GM23248 (cell line): ENCODE measurements at places on chromosomes 7 and 10.

- DNase-seq: no peak
- H3K27me3 ChIP-seq: no peaks in the 10 kb centered on the region
- no peak overlapping the region for H3K27ac ChIP-seq
- no peaks in the 10 kb centered on the region for H3K36me3 ChIP-seq
- H3K4me1 ChIP-seq: peaks cover 32% of the 10 kb centered on the region
- no peak overlapping the region for H3K4me3 ChIP-seq
Measured at GRCh38 chr7:2513702-2514101, 5.9 kb upstream of the LFNG start.

GRCh38 chr7:113046453-113046852, 40.2 kb downstream of the GPR85 start:
- H3K27me3 ChIP-seq: no peaks in the 10 kb centered on the region
- H3K4me3 ChIP-seq: no peak overlapping the region
- H3K36me3 ChIP-seq: no peaks in the 10 kb centered on the region
- H3K27ac ChIP-seq: no peak overlapping the region

DNA sequence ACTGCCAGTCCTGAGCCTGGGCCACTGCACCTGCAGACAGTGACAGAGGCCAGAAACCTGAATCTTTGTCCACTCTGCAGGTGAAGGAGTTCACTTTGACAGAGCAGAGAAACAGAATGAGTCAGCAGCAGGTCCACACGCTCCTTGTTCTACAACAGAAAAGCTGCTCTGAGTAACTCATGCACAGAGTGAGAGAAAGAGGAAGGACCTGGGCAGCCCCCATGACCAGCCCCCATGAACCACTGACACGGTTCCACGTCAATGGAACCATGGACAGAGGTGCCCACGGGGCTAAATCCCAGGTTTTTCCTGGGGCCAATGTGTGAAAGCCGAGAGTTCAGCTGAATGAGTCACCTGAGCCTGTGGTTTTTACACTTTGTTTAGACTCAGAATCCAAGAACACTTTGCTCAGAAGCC, 40.8 kb upstream of the CTBP2 start:
- H3K4me1 ChIP-seq: no peaks in the 10 kb centered on the region
- no peaks in the 10 kb centered on the region; the same call in 1 of the 2 replicates for H3K27me3 ChIP-seq
- H3K36me3 ChIP-seq: no peaks in the 10 kb centered on the region

- H3K4me3 ChIP-seq: no peak overlapping the region
- H3K36me3 ChIP-seq: peaks cover 76% of the 10 kb centered on the region
- DNase-seq: no peak
Measured at GRCh38 chr10:74088722-74089121, 61.9 kb downstream of the AP3M1 start.

GRCh38 chr7:152902054-152902453, 142.5 kb downstream of the ACTR3B start:
- H3K27ac ChIP-seq: no peak overlapping the region
- 0 out of 2 replicates have a peak, but pooled peaks cover under 1% of the 10 kb centered on the region for H3K27me3 ChIP-seq
- H3K4me3 ChIP-seq: no peak overlapping the region
- H3K4me1 ChIP-seq: no peaks in the 10 kb centered on the region
- H3K36me3 ChIP-seq: no peaks in the 10 kb centered on the region

DNA sequence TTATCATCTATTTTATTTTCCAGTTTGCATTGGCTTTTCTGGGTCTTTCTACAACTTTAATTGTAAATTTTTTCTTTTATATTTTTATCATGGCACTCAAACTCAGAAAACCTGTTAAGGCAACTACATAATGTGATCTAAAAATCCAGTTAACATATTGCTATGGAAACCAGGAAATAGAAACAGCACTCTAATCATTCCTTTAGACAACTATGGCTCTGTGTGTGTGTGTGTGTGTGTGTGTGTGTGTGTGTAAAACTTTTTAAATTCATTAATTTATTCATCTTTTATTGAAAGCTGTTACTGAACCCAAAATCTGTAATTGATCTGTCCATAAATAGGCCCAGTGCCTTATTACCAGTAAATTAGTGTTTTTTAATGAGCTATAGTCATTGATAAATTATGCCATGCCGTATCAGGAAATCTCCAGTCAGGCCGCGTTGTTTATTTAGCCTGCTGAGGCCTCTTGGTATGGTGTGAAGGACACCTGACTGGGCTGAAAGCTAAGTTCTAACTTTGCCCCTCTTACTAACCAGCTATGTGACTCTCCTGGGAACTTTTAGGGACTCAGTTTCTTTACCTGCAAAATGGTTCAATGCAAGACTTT, 1.5 kb upstream of the MET start:
- peaks cover 17% of the 10 kb centered on the region for H3K4me1 ChIP-seq
- no peaks in the 10 kb centered on the region for H3K36me3 ChIP-seq
- no peak overlapping the region for H3K4me3 ChIP-seq
- no peaks in the 10 kb centered on the region for H3K27me3 ChIP-seq
- DNase-seq: no peak
- no peak overlapping the region for H3K27ac ChIP-seq

DNA sequence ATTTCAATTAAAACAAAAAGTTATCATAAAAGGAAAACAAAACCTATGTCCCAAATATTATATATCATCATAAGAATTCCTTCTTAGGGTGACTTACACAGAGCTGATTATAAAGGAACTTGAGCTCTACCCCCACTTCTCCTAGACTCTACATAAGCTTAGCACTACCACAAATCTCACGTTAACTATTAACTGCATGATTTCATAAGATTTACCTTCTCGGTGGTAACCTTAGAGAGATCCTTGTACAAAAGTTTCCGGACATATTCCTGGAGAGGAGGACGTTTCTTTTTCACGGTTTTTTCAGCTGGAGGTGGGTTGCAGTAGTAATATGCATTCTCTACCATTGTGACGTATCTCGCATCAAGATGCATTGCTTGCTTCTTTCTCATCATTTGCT, 83.7 kb downstream of the UPF2 start:
- DNase-seq: no peak
- H3K4me3 ChIP-seq: no peak overlapping the region
- H3K27me3 ChIP-seq: no peaks in the 10 kb centered on the region
- H3K27ac ChIP-seq: no peak overlapping the region

GRCh38 chr7:135445690-135446089, 64.2 kb downstream of the CNOT4 start:
- no peak overlapping the region for H3K27ac ChIP-seq
- H3K27me3 ChIP-seq: no peaks in the 10 kb centered on the region
- DNase-seq: no peak
- peaks cover 4% of the 10 kb centered on the region; the same call in 1 of the 2 replicates for H3K4me1 ChIP-seq
- no peak overlapping the region for H3K4me3 ChIP-seq

- H3K4me1 ChIP-seq: peaks cover 42% of the 10 kb centered on the region
- H3K36me3 ChIP-seq: no peaks in the 10 kb centered on the region
- H3K27ac ChIP-seq: peak overlapping the region; percentile 87
- peak overlapping the region; percentile 96 for H3K4me3 ChIP-seq
- peak; percentile 85 for DNase-seq
- no peaks in the 10 kb centered on the region for H3K27me3 ChIP-seq
Measured at GRCh38 chr10:118045837-118046394, 825 bp downstream of the RAB11FIP2 start.

GRCh38 chr7:155217634-155218033, 80.0 kb upstream of the INSIG1 start:
- H3K27ac ChIP-seq: no peak overlapping the region
- peaks cover 28% of the 10 kb centered on the region for H3K4me1 ChIP-seq
- DNase-seq: no peak

DNA sequence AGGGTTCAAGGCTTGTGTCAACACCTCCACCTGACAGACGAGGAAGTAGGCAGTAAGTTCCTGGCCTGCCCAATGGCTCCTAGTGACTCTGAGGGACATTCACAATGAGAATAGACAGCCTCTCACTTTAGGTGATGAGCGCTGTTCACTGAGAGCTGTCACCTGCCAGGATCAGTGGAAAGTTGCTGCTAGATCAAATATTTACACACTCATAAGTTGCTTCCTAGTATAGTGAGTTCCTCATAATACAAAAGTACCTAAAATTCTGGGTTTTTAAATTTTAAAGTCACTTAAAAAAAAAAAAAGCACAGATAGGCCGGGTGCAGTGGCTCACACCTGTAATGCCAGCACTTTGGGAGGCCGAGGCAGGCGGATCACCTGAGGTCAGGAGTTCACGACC, 320.8 kb downstream of the PRPF18 start:
- no peak overlapping the region for H3K4me3 ChIP-seq
- DNase-seq: no peak
- H3K36me3 ChIP-seq: no peaks in the 10 kb centered on the region
- no peaks in the 10 kb centered on the region for H3K27me3 ChIP-seq
- no peak overlapping the region for H3K27ac ChIP-seq
- H3K4me1 ChIP-seq: no peaks in the 10 kb centered on the region

DNA sequence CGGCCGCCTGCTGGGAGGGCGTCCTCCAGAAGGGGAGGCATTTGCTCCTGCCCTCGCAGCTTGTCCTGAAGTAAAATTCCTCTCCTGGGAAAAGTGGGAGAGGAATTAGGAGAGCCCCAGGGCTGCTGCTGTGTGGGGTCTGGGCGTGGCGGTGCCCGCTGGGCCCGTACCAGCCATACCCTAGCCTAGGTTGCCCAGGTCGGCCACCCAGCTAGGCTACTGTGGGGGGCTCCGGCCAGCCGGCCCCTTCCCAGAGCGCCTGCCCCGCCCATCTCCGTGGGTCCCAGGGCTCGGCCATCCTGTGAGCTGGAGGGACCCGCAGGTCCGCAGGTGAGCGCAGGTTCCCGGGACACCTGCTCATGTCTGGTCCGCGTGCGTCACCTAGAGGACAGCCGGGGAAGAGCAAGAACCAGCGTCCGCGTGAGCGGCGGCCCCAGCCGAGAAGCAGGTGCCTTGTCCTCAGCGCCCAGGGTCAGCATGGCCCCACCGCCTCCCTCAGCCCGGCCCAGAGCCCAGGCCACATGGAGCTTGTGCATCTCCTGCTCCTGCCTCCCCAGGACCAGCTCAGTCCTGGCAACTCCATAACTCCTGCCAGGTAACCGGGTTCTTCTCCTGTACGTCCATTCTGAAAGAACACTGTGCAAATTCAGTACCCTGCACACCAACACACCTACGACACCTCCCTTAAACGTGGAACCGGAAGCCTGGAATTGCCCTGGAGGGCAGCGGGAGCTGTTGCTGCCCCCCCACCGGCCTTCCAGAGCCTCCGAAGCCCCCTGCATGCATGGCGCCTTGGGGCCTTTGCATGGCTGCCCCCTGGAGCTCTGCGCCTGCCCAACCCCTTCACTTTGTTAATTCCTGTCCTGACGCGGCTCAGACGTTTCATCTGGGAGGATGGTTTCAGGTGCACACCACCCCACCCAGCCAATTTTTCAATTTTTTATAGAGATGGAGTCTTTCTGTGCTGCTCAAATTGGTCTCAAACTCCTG, 22.8 kb upstream of the FOXL3 start:
- no peak overlapping the region for H3K4me3 ChIP-seq
- H3K27me3 ChIP-seq: no peaks in the 10 kb centered on the region
- H3K4me1 ChIP-seq: no peaks in the 10 kb centered on the region
- no peak for DNase-seq

DNA sequence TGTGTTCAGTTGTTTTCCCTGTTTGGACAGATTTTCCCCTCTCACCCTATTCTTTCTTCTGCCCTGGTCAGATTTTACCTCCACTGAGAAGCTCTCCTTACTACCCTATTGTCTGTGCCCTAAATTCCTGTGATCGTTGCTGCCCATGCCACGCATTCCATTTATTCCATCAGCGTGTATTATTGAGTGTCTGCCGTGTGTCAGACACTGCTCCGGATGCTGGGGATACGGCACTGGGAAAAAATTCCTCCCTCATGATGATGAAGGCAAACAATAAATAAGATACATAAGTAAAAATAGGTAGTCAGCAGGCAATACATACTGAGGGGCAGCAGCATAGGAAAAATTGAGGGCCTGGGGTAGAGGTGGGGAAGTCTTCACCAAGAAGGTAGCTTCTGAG, 86.8 kb downstream of the FANK1 start:
- no peak overlapping the region for H3K27ac ChIP-seq
- no peak overlapping the region for H3K4me3 ChIP-seq
- H3K4me1 ChIP-seq: 0 out of 2 replicates have a peak, but pooled peaks cover 5% of the 10 kb centered on the region

- no peak for DNase-seq
- no peaks in the 10 kb centered on the region for H3K36me3 ChIP-seq
- no peak overlapping the region for H3K27ac ChIP-seq
- H3K4me3 ChIP-seq: no peak overlapping the region
- no peaks in the 10 kb centered on the region for H3K27me3 ChIP-seq
Measured at GRCh38 chr7:116595063-116595462, 70.2 kb downstream of the CAV1 start.

DNA sequence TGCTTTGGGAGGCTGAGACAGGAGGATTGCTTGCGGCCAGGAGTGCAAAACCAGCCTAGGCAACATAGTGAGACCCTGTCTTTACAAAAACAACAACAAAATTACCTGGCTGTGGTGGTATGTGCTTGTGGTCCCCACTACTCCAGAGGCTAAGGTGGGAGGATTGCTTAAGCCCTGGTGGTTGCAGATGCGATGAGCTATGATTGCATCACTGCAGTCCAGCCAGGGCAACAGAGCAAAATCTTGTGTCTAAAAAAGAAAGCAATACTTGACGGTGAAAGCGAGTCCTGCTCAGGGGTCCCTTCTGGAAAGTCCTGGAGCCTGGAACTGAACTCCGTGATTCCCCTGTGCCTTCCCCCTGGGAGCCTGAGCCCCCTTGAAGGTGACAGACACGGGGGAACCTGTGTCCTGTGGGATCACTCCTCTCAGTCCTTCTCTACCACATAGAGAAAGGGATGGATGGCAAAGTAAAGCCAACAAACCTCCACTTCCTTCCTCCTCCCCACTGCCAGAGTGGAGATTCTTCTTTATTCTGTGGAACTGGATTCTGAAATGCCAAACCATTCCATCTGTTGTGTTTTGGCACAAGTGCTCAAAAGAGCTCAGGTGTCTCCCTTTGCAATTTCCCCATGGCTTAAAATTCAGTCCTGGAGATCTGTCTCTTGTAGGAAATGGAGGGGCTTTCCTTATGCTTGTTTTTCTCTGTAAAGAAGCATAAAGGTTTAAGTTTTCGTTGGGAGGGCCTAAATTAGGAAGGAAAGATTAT, 50.6 kb downstream of the KIAA1217 start:
- peak; percentile 12 for DNase-seq
- H3K27me3 ChIP-seq: no peaks in the 10 kb centered on the region
- no peak overlapping the region for H3K27ac ChIP-seq

- no peak for DNase-seq
- no peaks in the 10 kb centered on the region for H3K27me3 ChIP-seq
- no peak overlapping the region for H3K27ac ChIP-seq
- peaks cover 6% of the 10 kb centered on the region; the same call in 1 of the 2 replicates for H3K4me1 ChIP-seq
- H3K4me3 ChIP-seq: no peak overlapping the region
- no peaks in the 10 kb centered on the region for H3K36me3 ChIP-seq
Measured at GRCh38 chr7:132537456-132538145, 38.7 kb downstream of the PLXNA4 start.
